ENCODE measurements at places on chromosomes 16 and 17.

GRCh38 chr16:82874271-82874670 lies 247.5 kb downstream of the CDH13 start:
- ATAC-seq = no peak
- peaks cover 6% of the 10 kb centered on the region for H3K36me3 ChIP-seq
- H3K4me3 ChIP-seq = no peak overlapping the region

DNA sequence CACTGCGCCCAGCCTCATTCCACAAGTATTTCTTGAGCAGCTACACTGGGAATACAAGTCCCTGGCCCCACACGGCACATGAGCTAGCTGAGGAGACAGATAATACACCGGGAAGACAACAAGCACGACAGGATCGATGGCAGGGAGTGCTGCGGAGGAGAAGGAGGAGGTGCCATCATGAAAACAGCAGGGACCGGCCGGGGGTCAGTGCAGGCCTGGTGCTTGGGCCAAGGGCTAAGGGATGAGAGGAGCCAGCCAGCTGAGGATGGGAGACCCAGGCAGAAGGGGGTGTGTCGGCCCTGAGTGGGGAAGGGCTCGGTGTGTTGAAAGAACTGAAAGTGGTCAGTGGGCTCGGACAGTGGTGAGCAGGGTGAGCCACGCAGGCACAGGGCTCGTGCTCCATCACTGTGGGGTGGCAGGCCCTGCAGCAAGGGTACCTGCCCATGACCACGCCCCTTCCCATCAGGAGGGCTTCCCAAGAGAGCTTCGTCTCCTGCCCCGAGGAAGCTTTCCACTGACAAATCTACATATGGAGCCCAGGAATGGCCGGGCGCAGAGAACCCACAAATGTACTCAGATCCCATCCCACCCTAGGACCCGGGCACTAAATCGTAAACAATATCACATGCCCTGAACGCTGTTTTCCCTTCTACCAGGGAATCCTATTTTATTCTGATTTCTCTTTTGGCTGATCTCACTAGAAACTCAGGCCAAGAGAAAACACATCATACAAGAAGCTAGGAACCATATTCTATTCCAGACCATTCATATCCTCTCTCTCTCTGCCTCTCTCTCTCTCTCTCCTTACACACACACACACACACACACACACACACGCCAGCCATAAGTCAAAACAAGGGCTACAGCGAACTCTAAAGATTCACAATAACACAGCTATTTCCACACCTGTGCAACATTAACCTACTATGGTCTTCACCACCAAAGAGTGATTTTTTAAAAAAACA lies 50.7 kb upstream of the TNRC6C start:
- no peaks in the 10 kb centered on the region for H3K36me3 ChIP-seq
- no peak overlapping the region for H3K4me3 ChIP-seq
- H3K27ac ChIP-seq = no peak overlapping the region
- peaks cover 100% of the 10 kb centered on the region for H3K27me3 ChIP-seq
- no peak for ATAC-seq
- H3K4me1 ChIP-seq = peaks cover 4% of the 10 kb centered on the region

- no peaks in the 10 kb centered on the region for H3K27me3 ChIP-seq
- H3K4me3 ChIP-seq = no peak overlapping the region
- no peak overlapping the region for H3K27ac ChIP-seq
- no peak for ATAC-seq
- H3K4me1 ChIP-seq = peaks cover 33% of the 10 kb centered on the region
- H3K36me3 ChIP-seq = peaks cover 38% of the 10 kb centered on the region
These were observed 108.7 kb downstream of the SMG6 start for GRCh38 chr17:2194889-2195335.

GRCh38 chr16:68074850-68075555 lies 10.2 kb upstream of the NFATC3 start:
- H3K4me3 ChIP-seq = peak overlapping the region; percentile 55
- peak; percentile 95 for ATAC-seq
- no peaks in the 10 kb centered on the region for H3K27me3 ChIP-seq
- H3K36me3 ChIP-seq = peaks cover 70% of the 10 kb centered on the region
- peaks cover 73% of the 10 kb centered on the region for H3K4me1 ChIP-seq
- H3K27ac ChIP-seq = peak overlapping the region; percentile 82

GRCh38 chr17:70187383-70187782 lies 18.1 kb downstream of the KCNJ2 start:
- H3K4me3 ChIP-seq = no peak overlapping the region
- no peak overlapping the region for H3K27ac ChIP-seq
- no peaks in the 10 kb centered on the region for H3K36me3 ChIP-seq
- H3K27me3 ChIP-seq = peaks cover 17% of the 10 kb centered on the region
- ATAC-seq = no peak
- no peaks in the 10 kb centered on the region for H3K4me1 ChIP-seq

Data from stimulated activated memory B cell treated with anti-CD40 and anti-IgM and Interleukin-4, amounts not matched to agents 10 μg/mL and 1 μg/mL and 100 μg/mL, for 72 hours (primary cell).